ENCODE measurements at places on chromosomes 4 and X.

DNA sequence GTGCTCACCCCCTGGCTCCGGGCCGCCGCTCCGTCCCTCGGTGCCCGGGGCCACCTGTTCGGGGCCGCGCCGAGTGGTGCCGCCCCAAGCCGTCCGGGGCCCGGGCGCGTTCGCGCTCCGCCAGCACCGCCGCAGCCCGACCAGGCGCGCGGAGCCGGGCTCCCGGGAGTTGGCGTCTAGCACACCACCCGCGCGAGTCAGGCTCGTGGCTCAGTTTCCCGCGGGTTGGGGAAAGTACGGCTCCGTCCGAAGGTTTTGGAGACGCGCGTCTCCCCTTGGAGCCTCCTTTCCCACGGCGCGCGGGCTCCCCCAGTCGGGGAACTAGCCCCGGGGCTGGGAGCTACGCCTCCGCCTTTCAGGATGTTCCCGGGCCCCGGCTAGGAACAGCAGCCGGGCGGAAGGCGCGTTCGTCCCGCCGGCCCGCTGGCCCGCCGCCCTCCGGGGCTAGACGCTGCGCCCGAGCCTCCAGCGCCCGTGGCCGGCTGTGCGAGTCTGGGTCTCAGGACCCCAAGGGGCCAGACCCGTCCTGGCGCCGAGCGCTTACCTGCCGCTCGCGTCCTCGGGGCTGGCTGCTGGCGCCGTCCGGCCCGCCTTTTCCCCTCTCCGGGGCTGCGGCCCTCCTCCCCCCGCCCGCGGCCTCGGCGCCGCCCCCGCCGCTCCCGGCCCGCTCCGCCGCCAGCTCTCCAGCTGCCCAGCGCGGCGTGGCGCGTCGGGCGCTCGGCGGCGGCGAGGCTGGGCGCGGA, at the start of gene ADGRG2:
TSS of gene ADGRG2 (minus strand) at position 571 of the 743 bp plus-strand sequence. CDS start 53,634 bp downstream, outside the sequence.
- DNase-seq: peak; percentile 48

DNA sequence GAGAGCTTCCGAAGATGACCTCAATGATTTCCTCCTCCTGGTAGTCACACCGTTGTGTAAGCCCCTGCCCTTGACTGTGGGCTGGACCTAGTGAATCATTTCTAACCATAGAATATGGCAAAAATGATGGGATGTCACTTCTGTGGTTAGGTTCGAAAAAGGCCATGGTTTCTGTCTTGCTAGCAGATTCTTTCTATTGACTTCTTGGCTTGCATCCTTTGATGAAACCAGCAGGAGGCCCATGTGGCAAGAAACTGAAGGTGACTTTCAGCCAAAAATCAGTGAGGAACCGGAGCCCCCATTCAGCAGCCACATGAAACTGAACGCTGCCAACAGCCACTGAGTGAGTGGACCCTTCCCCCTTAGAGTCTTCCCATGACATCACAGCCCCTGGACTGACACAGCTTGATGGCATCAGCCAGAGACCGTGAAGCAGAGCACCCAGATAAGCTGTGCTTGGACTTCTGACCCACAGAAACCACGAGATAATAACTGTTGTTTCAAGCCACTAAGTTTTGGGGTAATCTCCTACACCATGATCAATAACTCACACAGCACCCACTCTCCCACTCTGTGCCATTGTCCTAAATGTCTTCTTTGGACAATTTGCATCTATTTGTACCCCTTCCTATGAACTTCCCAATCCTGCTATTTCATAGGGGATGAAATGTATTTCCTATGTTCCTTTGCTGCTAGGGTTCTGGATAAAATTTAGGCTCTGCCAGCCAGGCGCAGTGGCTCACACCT, 148.0 kb upstream of the STX18 start:
- no peak for DNase-seq

GRCh38 chr4:90128961-90129495, 1.8 kb downstream of the CCSER1 start:
- no peak for DNase-seq

GRCh38 chrX:30880058-30880457, 9.0 kb downstream of the TAB3 start:
- no peak for DNase-seq

GRCh38 chrX:71081330-71082123, 13.4 kb upstream of the SNX12 start:
- no peak for DNase-seq

DNA sequence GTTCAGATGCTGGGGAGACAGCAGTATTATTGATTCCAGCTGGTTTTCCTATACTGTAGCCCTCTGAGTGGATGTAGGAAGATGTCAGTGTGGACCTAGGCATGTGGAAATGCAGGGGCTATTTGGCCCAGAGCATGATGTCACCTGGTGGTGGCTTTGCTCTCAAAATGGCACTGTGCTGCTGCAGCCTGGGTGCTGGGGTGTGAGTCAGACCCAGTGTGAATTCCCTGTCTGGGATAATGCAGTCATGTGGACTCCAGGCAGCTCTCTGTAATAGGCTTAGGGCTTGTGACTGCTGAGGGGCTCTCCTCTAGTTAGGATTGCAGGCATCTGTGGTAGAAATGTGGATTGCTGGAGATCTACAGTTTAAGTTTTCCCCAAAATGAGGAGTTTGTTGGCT, 70.7 kb downstream of the DCAF8L2 start:
- no peak for DNase-seq

Data from GM23338 (cell line).